ENCODE measurements at places on chromosomes 16 and 17.

GRCh38 chr16:81163671-81164070 lies 67.5 kb upstream of the GCSH start:
- DNase-seq, result no peak

- DNase-seq, result no peak
Measured at GRCh38 chr17:18158022-18158600, 25.5 kb upstream of the ALKBH5 start.

DNA sequence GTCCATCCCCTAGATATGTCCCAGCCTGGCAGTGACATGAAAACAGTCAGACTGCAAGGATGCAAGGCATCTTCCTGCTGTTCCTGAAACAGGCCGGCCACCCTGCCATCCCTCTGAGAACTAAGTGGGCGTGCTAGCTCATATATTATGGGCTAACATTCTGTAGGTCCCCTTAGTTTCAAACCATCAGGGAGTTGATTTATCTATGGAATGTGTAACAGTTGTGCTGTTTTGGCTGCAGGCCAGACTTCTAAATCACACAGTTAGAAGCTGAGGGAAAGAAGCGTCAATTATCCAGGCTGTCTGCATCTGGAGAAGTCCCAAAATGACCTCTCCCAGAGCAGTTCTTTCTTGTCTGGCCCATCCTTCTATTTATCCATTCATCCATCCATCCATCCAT lies 102.7 kb upstream of the DNAH9 start:
- no peak for DNase-seq

- DNase-seq, result no peak
Measured at GRCh38 chr16:87625241-87625797, 23.0 kb downstream of the JPH3 start.
